ENCODE measurements at places on chromosomes 13 and 19. TPM values are rescaled to one million over a fixed set of nuclear protein-coding genes. Genes with fewer than 3 reads are reported as not detected.

The MEIS3 gene
- total RNA-seq = 93.7 TPM

The UBE2L5 gene
- not detected for total RNA-seq

GRCh38 chr13:102707467-102707866, 12.6 kb upstream of the METTL21C start:
- no peak overlapping the region for H3K27ac ChIP-seq

DNA sequence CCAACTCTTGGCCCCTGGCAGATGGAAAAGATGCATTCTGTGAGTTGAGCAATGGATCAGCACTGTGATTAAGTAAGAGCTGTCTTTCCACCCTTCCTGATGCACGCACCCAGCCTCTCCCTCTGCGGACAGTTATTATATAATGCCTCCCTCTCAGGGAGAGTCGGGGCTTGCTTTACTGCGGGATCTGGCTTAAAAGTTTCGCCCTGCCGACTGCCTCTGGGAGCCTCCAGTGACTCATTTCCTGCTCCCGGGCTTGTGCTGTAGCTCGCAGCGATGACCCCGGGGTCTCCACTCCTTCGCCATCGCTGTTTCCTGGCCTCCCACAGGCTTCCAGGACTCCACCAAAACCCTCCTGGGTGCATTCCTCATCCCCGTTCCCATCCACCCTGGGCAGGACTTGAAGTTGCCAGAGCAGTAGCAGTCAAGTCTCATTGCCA, 107.4 kb upstream of the SLC7A1 start:
- peak; percentile 87 for DNase-seq
- no peaks in the 10 kb centered on the region for H3K36me3 ChIP-seq
- peak overlapping the region; percentile 35 for H3K4me3 ChIP-seq
- peaks cover 12% of the 10 kb centered on the region for H3K4me1 ChIP-seq
- no peaks in the 10 kb centered on the region for H3K27me3 ChIP-seq
- H3K27ac ChIP-seq = peak overlapping the region; percentile 62

DNA sequence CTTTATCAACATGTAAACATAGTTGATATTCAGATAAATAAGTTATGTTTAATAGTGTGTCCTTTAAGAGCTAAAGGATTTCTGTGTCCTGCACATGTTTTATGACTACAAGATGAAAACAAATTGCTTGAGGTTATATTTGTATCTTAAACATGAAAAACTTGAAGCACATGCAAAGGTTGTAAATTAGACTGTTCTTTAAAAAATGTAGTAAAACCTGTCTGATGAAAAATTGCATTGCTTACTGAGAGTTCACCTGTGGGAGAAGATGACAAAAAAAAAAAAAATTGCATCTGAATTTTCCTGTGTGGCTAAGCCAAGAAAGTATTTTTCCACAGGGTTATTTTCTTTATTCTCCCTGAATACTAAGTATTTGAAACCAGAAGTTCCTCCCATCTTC, 25.7 kb upstream of the LMO7 start:
- H3K4me1 ChIP-seq = no peaks in the 10 kb centered on the region
- no peak overlapping the region for H3K4me3 ChIP-seq
- DNase-seq = no peak
- no peak overlapping the region for H3K27ac ChIP-seq
- no peaks in the 10 kb centered on the region for H3K27me3 ChIP-seq

GRCh38 chr13:48038761-48039160, 1.2 kb downstream of the NUDT15 start:
- H3K4me3 ChIP-seq = peak overlapping the region; percentile 88
- H3K27ac ChIP-seq = no peak overlapping the region
- H3K27me3 ChIP-seq = no peaks in the 10 kb centered on the region
- H3K36me3 ChIP-seq = peaks cover 10% of the 10 kb centered on the region
- peaks cover 14% of the 10 kb centered on the region for H3K4me1 ChIP-seq

DNA sequence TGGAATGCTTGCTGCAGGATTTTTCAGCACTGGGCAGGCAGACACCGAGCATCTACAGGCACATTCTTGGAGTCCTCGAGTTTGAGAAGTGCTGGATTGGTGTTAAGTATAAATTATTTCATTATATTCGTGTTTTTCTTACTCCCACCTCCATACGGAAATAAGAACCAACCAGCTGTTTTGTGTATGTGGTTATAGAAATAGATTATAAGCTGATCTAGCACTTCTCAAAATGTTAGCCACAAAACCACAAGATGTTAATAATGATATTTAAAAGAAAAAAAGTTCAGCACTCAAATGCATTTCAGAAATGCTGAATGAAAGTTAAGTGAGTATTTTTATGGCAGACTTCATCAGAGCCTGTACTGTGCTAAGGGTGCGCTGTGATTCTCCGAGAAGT, 24.0 kb upstream of the TEX29 start:
- no peak for DNase-seq
- H3K27me3 ChIP-seq = no peaks in the 10 kb centered on the region
- H3K36me3 ChIP-seq = peaks cover 32% of the 10 kb centered on the region
- no peak overlapping the region for H3K27ac ChIP-seq
- H3K4me1 ChIP-seq = no peaks in the 10 kb centered on the region
- no peak overlapping the region for H3K4me3 ChIP-seq

GRCh38 chr19:16037424-16038195, 38.7 kb upstream of the TPM4 start:
- no peaks in the 10 kb centered on the region for H3K27me3 ChIP-seq
- H3K4me1 ChIP-seq = peaks cover 4% of the 10 kb centered on the region
- DNase-seq = no peak
- H3K4me3 ChIP-seq = no peak overlapping the region
- no peak overlapping the region for H3K27ac ChIP-seq

DNA sequence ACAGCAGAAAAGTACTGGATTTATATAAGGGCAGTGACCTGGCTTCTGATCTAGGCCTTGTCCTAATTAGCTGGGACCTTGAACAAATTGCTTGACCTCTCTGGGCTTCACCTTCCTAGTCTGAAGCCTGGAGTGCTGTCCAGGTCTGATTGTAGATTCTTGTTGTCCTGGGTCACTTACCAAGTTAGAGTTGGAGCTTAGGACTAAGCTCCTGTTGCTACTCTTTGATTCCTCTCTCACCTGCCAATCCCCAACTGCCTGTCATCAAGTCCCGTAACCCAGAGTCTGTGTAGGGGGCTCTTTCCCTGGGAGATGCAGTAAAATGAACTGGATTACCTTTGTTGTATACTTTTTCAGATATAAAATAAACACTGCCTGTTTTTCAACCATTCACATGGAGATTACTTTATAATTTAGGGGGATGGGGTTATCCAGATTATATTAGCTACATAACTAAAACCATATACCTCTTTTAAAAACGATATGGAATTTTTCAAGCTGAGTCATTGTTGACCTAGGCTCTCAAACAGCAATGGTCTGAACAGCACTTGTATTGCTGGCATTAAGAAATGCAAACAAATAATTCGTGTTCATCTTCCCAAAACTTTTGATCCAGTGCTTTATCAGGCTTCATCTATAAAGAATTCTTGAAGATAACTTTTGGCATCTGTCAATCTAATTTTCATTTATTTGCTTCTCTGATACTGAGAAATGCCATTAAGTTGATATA, 5.8 kb downstream of the ARHGAP35 start:
- no peaks in the 10 kb centered on the region for H3K27me3 ChIP-seq
- H3K4me3 ChIP-seq = no peak overlapping the region
- DNase-seq = no peak
- no peaks in the 10 kb centered on the region for H3K36me3 ChIP-seq
- no peak overlapping the region for H3K27ac ChIP-seq
- H3K4me1 ChIP-seq = peaks cover 43% of the 10 kb centered on the region

- DNase-seq = no peak
- H3K27me3 ChIP-seq = no peaks in the 10 kb centered on the region
- H3K4me1 ChIP-seq = no peaks in the 10 kb centered on the region
- H3K36me3 ChIP-seq = no peaks in the 10 kb centered on the region
These were observed 808.0 kb upstream of the PRR20A start for GRCh38 chr13:56332671-56333070.

DNA sequence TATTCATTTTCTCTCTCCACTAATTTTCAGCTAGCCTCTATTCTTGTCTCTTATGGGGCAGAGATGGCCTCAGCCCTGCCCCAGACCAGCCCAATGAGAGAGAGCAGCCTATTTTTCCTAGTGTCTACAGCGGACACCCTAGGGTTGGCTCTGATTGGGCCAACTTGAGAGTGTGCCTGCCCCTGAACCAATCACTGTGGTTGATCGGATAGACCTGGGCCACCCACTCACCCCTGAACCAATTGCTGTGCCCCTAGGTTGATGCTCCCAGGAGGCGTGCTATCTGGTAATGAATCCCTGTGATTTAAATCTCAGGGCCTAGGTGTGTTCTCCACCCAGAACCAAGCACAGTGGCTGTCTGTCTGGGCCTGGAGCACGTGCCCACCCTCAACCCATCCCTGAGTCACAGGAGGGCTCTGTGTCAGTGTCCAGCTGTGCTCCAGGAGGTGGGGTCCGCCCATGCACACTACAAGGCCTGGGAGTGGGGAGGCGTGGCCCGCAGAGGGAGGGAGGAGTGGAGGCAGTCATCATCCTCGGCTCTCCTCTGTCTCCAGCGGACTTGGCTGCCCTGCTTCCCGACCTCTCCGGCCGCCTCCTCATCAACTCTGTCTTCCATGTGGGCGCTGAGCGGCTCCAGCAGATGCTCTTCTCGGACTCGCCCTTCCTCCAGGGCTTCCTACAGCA, 14.9 kb upstream of the SCN1B start:
- H3K27me3 ChIP-seq = no peaks in the 10 kb centered on the region
- peaks cover 14% of the 10 kb centered on the region for H3K36me3 ChIP-seq
- no peak overlapping the region for H3K4me3 ChIP-seq
- peak; percentile 54 for DNase-seq
- no peaks in the 10 kb centered on the region for H3K4me1 ChIP-seq

DNA sequence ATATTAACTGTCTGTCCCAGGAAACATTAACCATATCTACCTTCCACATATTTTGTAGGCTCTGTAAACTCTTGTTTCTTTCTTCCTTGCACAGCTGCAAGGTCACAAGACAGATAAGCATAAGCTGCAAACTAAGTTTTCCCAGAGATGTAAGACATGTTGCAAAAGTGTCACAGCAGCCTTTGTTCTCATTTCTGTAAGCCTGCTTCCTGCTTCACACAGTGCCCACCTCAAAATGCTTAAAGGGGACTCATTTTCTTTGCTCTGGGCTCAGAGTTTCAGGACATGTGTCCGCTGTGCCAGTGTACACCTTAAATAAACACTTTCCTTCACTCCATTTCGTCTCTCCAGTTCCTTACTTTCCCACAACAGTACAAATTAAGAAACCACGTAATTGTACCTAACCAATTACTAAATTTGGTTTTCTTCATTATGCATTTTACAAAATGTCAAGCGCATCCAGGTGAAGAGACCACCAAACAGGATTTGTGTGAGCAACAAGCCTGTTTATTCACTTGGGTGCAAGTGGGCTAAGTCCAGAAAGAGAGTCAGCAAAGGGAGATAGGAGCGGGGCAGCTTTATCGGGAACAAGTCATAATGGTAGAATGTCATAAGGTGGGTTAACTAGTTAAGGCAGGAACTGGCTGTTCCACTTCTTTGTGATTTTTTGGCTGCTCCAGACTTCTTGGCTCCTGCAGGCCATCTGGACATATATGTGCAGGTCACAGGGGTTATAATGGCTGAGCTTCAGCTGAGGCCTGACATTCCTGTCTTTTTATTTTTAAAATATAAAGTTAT, 12.7 kb upstream of the ZNF431 start:
- H3K4me3 ChIP-seq = no peak overlapping the region
- no peak overlapping the region for H3K27ac ChIP-seq
- H3K4me1 ChIP-seq = no peaks in the 10 kb centered on the region
- H3K36me3 ChIP-seq = no peaks in the 10 kb centered on the region
